CD4-positive, alpha-beta T cell treated with Interleukin-4 for 4 hours (primary cell): ENCODE measurements at places on chromosomes 5 and 9.

GRCh38 chr5:177595026-177595585 is 3.1 kb downstream of the TMED9 start:
- no peak for DNase-seq

- no peak for DNase-seq
These were observed 82.2 kb upstream of the GABRP start for GRCh38 chr5:170701334-170701733.

DNA sequence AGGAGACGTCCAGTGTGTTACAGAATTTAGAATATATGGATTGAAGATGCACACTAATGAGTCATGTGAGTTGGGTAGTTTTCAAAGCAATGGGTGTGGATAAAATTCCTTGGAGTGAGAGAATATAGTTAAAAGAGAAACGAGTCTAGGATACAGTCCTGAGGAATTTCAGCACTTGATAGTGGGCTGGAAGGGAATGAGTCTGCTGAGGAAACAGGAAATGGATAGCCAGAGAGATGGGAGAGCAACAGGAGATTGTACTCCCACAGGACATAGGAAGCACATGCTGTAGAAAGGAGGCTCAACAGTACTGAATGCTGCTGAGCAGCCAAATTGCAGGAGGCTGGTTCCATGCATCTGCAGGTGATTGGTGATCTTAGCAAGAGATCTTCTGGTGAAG is 68.1 kb downstream of the FBN2 start:
- no peak for DNase-seq

DNA sequence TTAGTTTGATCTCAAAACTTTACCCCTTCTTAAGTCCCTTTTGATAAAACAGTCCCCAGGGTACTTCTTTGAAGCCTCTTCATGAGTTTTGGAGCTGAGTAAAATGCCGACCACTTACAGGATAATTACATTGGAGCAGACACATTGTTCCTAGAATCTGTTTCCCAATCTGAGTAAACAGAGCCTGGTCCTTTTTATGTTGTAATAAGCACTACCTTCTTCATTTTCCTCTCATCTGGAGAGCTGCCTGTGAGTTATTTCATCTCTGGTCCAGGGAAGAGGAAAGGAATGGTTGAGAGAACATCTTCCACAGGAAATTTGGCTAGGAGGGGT is 26.3 kb upstream of the GALNT10 start:
- no peak for DNase-seq

DNA sequence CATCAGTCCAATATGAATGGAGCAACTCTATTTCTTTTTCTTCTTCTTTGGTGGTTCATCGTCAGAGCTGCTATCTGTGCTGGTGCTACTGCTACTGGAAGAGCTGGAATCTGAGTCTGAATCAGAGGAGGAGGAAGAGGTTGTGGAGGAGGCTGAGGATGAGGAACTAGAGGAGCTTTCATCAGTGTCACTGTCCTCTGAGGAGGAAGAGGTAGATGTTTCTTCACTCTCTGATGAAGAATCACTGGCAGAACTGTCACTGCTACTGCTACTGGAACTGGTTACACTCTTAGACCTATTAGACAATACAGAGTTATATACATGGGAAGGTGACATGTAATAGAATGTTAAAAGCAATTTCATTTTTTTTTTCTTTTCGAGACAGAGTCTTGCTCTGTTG is 27.8 kb downstream of the ZCCHC10 start:
- no peak for DNase-seq

DNA sequence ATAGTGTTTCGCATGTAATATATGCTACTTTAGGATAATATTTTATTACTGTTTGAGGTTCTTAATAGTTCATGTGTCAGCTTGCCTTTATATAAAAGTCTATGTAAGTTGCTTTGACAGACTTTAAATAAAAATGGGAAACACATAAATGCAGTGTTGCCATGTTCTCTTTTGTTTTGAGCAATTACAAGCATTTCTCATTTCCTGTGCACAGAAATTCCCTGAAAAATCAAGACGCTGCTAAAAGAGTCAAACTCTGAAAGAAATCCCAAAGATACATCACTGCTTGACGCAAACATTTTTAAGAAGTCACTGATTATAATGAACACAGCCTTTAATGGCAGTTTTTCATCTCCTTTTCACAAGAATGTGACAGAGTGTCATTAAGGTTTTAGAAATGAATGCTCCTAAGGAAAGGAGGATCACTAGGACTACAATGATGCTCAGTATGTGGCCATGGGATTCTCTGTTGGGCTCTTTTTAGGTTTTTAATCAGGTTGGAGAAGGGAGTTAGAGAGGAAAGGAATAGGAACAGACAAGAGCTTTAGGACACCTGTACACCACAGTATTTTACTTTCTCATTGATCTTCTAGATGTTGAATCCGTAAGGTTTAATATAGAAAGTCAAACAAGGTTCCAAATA is 29.4 kb downstream of the ZCCHC7 start:
- no peak for DNase-seq

DNA sequence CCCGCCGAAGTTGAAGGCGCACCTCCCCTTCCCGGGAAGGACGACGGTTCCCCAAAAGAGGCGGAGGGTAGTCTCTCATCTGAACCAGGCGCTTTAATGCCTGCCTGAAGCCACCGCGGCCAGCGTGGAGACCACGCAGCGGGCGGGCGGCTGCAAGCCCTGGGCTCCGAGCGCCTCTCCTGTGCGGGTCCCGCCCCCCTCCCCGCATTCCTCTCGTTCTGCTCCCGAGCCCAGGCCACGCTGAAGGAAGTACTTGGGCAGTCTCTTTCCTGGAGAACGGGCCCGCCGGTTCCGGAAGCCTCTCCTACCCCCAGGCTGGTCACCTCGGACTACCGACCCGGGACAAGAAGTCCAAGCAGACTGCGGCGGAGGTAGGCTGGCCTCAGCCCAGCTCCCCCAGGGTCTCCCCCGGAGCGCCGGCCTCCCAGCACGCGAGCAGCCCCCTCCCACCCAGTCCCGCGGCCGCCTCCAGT is 571 bp downstream of the PPIC start:
- DNase-seq: no peak

GRCh38 chr9:126862104-126862761 is 1.8 kb downstream of the ZBTB34 start:
- no peak for DNase-seq

- no peak for DNase-seq
These were observed 1.4 kb downstream of the NDUFA8 start for GRCh38 chr9:122158202-122158601.

GRCh38 chr9:118008246-118008645 is 304.0 kb downstream of the TLR4 start:
- DNase-seq: no peak

DNA sequence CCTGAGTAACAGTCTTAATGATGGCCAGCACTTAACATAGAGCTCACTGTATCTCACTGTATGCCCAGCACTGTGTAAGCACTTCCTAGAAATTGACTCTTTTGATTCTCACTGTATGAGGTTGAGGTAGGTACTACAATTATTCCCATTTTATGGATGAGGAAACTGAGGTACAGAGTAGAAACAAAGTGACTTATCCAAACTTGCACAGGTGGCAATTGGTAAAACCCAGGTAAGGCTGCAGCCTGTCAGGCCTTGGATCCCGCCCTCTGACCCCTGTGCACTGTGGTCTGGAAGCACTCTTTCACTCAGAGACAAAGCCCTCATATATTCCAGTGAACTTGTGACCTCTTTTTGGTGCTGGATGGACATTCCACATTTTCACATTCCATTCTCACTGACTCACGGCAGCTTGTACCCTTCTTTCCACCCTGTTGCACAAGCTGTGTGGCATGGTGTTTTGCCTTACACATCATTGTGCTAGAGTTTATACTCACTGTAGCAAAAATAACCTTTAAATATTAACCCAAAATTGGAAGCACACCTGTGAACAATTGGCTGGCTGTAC is 21.7 kb downstream of the ANKRD55 start:
- no peak for DNase-seq

DNA sequence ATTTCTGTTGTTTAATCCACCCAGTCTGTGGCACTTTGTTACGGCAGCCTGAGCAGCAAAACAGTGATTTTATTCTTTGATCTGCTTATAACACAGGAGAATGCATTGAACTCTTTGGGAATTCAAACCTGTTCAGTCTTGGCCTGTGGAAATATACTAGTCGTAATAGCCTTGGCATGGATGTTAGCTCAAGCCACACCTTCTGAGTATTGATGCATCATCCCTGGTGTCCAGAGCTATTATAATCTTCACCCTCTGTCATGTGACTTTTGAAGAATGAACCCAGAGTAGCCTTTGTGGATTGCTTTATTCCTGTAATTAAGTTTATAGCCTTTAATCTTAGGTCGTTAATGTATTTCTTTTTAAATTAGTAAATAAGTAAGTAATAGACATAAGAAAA is 50.8 kb upstream of the TEX48 start:
- DNase-seq: no peak

GRCh38 chr5:151480384-151481293 is 33.2 kb downstream of the SLC36A1 start:
- DNase-seq: no peak

DNA sequence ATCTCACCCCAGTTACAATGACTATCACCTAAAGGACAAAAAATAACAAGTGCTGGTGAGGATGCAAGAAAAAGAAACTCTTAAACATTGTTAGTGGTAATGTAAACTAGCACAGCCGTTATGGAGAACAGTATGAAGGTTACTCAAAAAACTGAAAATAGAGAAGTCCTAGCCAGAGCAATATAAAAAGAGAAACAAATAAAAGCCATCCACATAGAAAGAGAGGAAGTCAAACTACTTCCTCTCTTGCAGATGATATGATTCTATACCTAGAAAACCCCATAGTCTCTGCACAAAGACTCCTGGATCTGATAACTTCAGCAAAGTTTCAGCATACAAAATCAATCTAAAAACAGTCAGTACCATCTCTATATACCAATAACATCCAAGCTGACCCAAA is 221.5 kb upstream of the FAM174A start:
- no peak for DNase-seq

GRCh38 chr5:135233477-135233876 is 165.6 kb downstream of the MACROH2A1 start:
- DNase-seq: no peak

DNA sequence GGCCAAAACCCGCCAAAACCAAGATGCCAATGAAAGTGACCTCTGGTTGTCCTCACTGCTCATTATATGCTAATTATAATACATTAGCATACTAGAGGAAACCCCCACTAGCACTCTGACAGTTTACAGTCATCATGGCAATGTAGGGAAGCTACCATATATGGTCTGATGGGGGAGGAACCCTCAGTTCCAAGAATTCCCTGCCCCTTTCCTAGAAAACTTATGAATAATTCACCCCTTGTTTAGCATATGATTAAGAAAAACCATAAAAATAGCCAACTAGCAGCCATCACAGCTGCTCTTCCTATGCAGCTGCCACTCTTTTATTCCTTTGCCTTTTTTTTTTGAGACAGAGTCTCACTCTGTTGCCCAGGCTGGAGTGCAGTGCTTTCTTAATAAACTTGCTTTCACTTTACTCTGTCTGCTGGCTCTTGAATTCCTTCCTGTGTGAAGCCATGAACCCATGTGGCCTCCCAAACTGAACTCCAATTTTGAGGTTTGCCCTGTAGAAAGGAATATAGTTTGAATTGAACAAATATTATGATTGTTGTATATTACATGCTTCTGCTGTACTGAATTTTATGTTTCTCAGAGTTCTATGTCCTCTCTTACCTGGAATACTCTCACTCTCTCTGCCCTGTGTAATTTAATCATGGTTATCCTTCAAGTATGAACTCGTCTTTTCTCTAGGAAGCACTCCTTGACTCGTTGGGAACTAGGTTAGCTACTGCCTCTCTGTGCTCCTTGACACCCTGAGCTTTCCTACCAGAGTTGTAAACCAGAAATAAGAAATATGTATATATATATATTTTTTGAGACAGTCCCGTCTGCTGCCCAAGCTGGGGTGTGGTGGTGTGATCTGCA is 59.8 kb downstream of the KIAA1958 start:
- no peak for DNase-seq

DNA sequence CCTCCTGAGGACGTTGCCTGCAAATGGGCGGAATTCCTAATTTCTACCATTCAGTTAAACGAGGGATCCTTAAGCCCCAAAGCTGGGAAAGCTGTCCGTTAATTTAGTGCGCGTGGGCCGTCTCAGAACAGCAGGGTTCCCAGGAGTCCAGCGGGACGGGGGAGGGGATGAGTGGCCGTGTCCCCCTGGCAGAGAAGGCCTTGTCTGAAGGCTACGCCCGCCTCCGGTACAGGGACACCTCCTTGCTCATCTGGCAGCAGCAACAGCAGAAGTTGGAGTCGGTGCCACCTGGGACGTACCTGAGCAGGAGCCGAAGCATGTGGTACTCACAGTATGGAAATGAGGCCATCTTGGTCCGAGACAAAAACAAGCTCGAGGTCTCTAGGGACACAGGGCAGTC is 1.3 kb downstream of the BRD3OS start:
- DNase-seq: no peak

GRCh38 chr5:112289465-112289864 is 129.6 kb downstream of the EPB41L4A start:
- DNase-seq: no peak

DNA sequence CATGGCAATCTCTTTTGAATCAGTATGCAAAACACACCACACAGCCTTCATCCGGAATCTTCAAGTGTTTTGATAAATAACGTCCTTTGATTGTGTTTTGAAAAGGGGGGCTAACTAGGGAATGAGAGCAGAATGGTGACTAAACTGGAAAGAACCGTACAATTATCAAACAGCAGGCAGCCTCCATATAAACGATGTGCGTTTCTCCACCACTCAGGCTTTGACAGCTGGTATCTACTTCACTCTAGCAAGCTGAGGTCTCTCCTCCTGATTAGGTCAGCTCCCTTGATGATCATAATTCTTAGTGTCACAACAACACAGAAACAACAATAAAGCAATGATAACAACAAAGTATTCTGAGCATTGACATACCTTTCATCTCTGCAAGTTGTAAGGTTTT is 465.9 kb downstream of the TUSC1 start:
- no peak for DNase-seq

GRCh38 chr5:81768935-81769452 is 18.1 kb upstream of the SSBP2 start:
- DNase-seq: no peak

DNA sequence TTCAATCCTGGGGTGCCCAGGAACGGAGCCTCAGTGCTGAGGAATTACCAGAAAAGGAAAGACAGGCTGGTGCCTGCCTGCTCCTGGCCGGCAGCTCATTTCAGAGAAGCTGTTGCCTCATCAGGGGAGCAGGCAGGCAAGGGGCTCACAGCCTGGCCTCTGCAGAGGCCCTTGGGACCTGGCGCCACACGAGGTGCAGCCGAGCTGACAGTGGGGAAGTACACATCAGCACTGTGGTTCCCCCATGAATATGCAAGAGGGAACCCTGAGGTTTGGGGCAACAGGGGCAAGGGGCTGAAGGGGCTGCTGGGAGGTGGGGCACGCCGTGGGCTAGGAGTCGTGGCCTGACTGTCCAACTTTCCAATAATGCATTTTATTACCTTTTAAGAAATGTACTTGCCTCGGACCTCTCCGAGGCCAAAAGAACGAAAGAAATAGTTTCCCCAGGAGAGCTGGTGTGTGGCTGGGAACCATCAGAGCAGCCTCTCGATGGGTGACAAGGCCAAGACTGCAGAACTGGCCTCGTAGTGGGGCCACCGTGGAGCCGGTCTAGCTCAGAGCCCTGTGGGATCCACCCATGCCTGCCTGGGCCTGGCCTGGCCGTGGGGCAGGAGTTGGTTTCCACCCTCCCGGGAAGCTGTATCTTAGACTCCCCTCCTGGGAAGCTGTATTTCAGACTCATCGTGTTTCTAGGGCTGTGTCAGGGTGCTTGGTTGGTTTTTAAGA is 198.6 kb downstream of the PAX5 start:
- no peak for DNase-seq

GRCh38 chr5:97135868-97136267 is 6.5 kb downstream of the LIX1 start:
- no peak for DNase-seq

- no peak for DNase-seq
These were observed 14.7 kb downstream of the LRRC70 start for GRCh38 chr5:62593331-62593730.
